Iris pigment epithelial cell (primary cell): ENCODE measurements at places on chromosomes 11 and 22.

DNA sequence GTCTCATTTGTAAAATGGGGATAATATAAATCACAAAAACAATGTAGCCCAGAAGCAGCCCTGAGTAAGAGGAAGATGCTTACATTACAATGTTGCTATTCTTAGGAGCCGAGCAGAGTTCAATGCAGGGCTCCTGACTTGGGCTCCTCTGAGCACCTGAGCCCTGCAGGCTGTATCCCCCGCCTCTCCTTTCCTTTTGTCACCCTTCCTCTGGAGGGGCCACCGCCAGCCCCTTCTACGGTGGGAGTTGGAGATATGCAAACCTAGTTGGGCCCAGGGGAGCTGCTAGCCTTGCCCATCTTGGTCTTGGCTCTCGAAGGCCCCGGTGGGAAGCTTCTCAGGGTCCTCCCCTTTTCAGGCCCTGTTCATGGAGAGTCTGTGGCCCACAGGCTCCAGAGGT, 8.4 kb upstream of the CSNK1E start:
- DNase-seq = no peak

DNA sequence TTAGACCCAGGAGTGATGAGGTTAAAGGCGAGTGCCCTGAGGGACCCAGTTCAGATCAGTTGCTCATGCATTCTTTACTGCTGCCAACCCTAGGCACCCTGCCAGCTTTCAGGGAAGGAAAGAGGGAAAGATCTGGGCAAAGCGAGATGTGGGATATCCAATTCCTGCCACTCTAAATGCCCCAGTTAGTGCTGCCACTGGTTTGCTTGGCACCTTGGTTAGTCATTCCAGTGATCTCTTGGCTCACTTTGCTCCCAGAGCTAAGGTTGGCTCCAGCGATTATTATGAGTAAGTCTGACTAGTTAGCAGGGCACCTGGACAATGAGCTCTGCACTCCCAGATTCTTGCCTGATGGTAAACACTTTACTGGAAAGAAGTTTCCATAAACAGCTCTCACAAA, 85.0 kb downstream of the INSC start:
- no peak for DNase-seq

DNA sequence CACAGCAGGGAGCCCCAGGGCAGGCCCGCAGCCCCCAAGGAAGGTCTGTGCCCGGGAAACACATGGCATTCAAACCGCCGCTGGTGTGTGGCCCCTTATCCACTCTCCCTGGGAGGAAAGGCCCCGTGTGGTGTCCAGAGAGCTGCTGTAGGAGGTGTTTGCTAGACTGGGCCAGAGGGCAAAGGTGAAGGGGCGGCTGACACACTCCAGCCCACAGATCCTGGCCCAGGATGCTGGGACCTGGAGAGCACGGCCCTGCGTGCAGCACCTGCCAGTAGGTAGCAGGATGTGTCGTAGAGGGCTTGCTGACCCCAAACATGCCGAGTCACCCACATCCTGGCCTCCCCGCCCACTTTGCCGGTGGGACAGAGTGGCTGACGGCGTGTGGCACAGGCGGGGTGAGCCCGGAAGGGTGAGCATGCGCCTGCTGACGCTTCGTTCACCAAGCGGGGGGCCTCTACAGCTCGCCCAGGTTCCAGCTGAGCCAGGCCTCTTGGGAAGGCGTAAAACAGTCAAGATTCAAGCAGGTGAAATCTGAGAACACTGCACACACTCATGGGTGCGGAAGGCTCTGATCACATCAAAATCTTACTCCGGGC, 11.0 kb downstream of the OSBPL5 start:
- no peak for DNase-seq

- no peak for DNase-seq
Measured at GRCh38 chr11:127993788-127994187, 593.6 kb downstream of the ETS1 start.

DNA sequence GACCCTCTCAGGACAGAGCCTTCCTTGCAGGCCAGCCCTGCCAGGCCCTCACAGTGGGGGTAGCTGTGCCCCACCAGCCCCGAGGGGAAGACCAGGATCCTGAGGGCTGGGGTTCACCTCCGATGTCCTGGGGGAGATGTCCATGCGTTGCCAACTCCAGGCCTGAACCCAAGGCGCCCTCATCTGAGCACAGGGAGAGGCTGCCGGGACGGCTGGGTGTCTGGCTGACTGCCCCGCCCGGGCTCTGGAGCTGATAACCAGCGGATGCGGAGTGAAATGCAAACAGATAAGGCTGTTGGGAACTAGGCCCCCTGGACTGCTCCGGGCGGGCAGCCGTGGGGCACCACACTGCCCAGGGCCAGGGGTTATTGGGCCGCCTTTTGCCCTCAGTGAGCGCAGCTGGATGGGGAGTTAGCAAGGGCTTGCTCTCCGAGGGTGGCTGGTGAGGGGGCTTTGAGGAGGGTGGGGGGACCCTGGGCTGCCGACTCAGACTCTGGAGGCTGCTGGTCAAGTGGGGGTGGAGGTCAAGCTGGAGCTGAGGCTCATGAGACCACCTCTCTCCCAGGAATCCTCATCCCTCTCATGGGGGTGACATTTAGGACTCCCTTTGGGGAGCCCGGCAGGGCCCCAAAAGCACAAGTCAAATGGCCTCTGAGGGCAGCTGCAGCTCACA, 5.6 kb upstream of the MUC6 start:
- no peak for DNase-seq

DNA sequence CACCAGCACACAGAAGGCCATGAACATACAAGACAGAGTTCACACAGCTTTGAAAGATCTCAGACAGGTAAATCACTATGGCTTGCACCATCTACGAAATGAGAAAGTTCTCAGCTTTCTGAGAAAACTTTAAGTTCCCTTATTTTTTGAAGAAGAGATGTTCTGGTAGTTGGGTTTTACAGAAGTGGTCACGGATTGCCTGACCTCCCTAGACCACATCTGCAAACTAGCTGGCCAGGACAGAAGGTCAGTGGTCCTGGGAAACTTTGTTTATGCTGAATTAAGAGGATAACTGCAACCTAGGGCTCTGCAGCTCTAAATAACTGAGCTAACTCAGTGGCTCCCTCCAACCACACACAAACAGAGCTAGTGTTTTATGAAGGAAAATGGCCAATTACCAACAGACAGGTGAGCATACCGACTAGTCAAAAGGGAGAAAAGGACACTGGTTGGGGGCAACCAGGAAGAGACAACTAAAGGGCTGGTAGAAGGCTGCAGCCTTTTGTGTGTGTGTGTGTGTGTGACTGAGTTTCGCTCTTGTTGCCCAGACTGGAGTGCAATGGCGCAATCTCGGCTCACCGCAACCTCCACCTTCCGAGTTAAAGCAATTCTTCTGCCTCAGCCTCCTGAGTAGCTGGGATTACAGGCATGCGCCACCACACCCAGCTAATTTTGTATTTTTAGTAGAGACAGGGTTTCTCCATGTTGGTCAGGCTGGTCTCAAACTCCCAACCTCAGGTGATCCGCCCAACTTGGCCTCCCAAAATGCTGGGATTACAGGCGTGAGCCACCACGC, 8.5 kb upstream of the SCN2B start:
- no peak for DNase-seq

DNA sequence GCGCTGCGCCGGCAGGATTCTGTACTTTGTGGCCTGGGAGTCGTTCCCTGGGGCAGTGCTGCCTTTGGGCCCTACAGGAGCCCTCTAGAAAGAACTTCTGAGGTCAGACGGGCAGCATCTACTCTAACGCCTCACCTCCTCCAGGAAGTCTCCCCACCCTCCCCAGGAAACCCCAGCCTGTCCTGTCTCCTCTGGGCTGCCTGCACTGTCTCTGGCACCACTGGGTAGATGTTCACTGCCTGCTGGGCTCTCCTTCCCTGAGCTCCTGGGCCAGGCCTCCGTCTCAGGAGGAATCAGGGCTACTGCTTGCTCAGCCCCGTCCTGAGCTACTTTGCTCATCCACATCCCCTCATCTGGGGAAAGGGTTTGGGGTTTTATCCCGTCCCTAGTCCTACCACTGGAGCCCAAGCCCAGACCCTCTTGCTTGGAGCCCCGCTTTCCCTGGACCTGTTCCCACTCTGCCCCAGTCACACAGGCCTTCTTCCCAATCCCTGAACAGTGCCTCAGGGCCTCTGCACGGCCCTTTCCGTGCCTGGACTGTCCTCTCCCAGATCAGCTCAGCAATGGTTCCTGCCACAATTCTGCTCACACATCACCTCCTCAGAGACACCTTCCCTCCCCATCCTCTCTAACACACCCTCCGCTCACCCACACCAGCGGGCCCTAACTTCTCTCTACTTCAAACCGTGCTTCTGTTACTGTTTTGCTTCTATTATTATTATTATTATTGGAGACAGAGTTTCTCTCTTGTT, 11.3 kb upstream of the TREH start:
- DNase-seq = no peak

DNA sequence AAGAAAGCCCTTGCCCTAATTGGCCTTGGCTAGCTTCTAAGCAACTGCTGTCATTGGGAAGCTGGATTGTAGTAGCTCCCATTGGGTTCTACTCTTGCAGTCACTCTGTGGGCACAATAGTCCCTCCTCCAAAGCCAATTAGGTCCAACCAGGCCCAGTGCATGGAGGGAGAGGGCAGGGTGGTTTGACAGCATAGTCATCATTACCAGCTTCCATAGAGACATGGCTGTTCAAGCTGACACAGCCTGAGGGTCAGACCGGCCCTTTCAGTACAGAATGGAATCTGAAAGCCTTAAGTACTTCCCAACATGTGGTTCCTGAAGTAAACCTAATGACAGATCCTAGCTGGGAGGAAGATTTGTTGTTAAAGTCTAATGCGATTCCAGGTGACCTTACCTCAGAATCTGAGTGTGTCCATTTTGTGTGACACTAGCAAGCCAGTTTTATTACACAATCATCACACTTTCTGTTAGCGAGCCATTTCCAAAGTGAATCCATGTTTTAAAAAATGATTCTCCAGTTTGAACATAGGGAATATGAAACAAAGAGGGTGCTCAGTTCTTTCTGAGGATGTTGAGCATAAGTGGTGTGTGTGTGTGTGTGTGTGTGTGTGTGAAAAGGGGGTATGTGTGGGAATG, 6.9 kb downstream of the PLET1 start:
- no peak for DNase-seq

DNA sequence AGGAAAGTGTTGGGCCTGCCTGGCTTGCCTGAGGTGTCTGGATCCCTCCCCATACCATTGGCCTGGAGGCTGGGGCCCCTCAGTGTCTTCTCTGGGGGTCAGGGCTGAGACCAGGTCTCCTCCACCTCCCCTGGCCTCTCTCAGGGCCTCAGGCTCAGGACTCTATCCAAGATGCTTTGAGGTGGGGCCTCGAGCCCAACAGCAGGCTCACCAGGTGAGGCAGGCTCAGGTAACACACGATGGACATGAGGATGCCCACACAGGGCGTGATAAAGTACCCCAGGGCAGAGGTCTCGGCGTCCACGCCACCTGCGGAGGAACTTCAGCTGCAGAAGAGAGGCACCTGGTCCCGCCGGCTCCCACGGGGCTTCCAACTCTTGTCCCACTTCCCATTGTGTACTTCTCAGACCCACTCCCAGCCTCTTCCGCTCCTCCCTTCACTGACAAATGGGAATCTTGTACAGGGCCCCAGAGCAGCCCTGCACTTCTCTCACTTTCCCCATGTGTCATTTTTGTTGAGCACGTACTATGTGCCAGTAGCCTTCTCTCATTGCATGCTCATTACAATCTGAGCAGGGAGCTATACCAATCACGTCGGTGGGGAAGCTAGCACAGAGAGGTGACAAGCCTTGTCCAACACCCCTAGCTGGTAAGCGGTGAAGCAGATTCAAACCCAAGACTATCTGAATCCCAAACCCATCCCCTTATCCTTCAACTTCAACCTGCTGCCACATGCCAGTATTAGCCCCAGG, 3.8 kb downstream of the SLC29A2 start:
- no peak for DNase-seq
